GM12878 (cell line): ENCODE measurements at places on chromosomes 3 and 15. TPM values are rescaled to one million over a fixed set of nuclear protein-coding genes. Genes with fewer than 3 reads are reported as not detected.

Gene KIAA1143
- 26.6 and 29.7 TPM in 2 replicates for total RNA-seq

Gene ZNF662
- 0.05 TPM in 1 of 2 replicates, not detected in the other for total RNA-seq

Gene SLC2A2
- total RNA-seq = 0.10 and 0.19 TPM in 2 replicates

Gene EIF4E3
- 0.24 and 0.38 TPM in 2 replicates for total RNA-seq

Gene CNTN3
- total RNA-seq = not detected in 2 replicates

Gene PSMD2
- total RNA-seq = 225 and 235 TPM in 2 replicates

Gene SCAANT1
- total RNA-seq = 1.5 and 1.7 TPM in 2 replicates

Gene MAP6D1
- total RNA-seq = 1.5 and 2.1 TPM in 2 replicates

Gene DZIP1L
- not detected in 2 replicates for total RNA-seq

DNA sequence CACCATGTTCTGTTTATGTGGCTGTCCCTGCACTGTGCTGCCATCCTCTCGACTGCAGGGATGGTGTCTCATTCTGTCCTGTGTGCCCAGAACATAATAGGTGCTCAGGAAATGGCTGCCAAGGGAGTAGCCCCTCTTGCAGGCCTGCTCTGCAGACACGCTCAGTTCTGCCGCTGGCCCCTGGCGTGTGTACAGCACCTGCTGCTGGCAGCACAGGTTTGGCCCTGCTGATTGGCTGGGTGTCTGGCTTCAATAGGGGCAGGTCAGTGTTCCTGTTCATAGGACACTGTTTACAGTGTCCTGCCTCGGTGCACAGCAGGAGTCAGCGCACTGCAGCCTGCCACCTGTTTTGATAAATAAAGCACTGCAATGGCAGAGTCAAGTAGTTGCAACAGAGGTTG, 146.9 kb downstream of the DNAJB8 start:
- H3K27me3 ChIP-seq = no peaks in the 10 kb centered on the region
- no peaks in the 10 kb centered on the region for H3K4me1 ChIP-seq
- H3K4me3 ChIP-seq = no peak overlapping the region
- no peak overlapping the region for H3K27ac ChIP-seq

DNA sequence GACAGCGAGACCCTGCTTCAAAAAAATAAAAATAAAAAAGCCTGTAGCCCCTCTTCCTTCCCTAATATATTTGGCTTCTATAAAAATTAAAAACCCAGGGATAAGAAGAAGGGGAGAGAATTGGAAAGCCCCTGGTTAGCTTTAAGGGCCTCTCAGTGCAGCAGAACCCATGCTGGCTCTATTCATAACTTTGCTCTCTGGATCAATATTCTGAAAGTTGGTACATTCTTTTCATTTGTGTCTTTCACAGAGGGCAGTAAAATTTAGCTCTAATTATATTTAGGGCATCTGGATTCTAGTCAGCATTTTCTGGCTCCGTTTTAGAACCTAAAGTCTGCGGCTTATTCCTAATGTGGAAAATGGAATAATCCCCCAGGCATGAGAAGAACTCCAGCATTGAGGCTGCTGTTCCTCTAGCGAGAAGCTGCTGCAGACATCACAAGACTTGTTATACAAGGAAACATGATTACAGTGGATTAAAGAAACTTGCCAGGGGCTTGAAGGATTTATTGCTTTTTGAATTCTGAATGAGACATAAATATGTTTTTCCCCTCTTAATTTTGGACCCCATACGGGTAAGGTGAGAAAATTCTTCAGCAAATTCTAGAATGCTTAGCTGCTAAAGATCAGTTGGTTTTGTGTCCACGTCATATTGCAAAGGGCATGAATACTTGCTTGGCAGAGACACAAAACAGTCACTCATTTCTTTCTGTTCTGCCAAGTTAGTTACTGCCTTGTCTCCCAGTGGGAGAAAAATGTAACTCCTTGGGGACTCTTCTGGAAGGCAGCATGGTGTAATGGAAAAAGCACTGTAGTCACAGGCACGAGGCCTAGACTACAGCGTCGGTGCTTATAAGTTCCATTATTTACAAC, 177.7 kb downstream of the VGLL4 start:
- H3K36me3 ChIP-seq = no peaks in the 10 kb centered on the region; the same call in 1 of the 2 replicates
- no peaks in the 10 kb centered on the region for H3K4me1 ChIP-seq
- no peak overlapping the region for H3K4me3 ChIP-seq
- no peak overlapping the region for H3K27ac ChIP-seq
- no peak for DNase-seq

DNA sequence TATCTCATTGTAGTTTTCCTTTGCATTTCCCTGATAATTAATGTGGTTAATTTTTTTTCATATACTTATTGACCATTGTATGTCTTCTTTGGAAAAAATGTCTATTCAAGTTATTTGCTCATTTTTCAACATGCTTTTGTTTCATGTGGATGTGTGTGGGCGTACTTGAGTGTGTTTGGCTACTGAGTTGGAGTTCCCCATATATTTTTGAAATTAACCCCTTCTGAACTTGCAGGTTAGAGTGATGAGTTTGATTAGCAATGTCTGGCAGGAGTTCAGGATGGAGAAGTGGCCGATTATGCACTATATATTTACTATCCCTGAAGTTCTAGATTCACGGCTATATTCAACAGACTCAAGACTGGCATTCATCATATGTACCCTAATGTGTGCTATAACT, 250.4 kb upstream of the TTC14 start:
- no peak overlapping the region for H3K4me3 ChIP-seq
- H3K27me3 ChIP-seq = no peaks in the 10 kb centered on the region
- no peak overlapping the region for H3K27ac ChIP-seq
- DNase-seq = no peak

DNA sequence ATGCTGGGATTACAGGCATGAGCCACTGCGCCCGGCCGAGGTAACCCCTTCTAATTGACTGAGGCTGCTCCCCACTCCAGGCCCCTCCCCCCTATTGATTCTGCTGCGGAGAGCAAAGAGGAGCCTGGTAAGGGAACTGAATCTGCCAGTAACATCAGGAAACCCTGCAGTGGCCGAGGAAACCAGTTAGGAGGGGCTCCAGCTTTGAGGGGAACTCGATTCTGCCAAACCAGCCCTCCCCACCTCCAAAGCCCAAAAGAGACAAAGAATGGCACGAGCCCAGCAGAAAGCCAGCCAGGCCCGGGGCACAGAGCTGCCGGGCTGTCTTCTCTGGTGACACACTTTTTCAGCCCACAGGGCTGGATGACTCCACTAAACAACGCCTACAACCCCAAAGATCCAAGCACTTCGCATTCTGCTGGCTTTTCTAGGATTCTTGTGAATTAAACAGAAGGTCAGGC, 15.0 kb upstream of the ACAD9 start:
- H3K36me3 ChIP-seq = no peaks in the 10 kb centered on the region
- H3K27ac ChIP-seq = no peak overlapping the region
- H3K4me3 ChIP-seq = no peak overlapping the region
- no peak for DNase-seq
- H3K4me1 ChIP-seq = no peaks in the 10 kb centered on the region

DNA sequence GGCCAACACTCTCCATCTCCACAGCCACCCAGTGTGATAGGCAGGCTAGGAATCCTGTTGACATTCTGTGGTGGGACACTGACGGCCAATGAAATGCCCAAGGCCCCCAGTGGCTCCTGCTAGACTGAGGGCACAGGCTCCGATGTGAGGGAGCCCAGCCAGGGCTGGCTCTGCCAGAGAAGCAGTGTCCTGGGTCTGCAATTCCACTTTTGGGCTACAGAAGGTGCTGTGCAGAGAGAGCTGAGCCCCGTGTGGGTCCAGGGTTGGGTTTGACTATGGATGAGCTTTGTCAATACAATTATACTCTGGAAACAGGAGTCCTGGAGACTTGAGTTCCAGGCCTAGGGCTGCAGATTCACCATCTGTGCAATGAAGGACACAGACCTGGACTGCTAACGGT, 55.7 kb upstream of the TMEM115 start:
- no peak overlapping the region for H3K27ac ChIP-seq
- no peaks in the 10 kb centered on the region; the same call in 1 of the 2 replicates for H3K27me3 ChIP-seq
- DNase-seq = no peak
- no peaks in the 10 kb centered on the region for H3K4me1 ChIP-seq

DNA sequence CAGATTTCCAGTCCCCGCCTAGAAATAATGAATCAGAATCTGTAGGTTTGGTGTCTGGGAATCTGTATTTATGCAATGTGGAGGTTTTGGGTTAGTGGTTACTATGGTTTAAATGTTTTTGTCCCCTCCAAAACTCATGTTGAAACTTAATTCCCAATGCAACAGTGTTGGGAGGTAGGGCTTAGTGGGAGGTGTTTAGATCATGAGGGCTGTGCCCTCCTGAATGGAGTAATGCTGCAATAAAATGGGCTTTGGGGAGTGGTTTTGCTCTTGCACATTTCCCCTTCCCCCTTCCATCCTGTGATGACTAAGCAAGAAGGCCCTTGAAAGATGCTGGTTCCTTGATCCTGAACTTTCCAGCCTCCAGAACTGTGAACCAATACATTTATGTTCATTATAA, 9.2 kb upstream of the RFC4 start:
- H3K27me3 ChIP-seq = peaks cover 1% of the 10 kb centered on the region
- no peak for DNase-seq
- no peak overlapping the region for H3K4me3 ChIP-seq
- no peak overlapping the region for H3K27ac ChIP-seq

DNA sequence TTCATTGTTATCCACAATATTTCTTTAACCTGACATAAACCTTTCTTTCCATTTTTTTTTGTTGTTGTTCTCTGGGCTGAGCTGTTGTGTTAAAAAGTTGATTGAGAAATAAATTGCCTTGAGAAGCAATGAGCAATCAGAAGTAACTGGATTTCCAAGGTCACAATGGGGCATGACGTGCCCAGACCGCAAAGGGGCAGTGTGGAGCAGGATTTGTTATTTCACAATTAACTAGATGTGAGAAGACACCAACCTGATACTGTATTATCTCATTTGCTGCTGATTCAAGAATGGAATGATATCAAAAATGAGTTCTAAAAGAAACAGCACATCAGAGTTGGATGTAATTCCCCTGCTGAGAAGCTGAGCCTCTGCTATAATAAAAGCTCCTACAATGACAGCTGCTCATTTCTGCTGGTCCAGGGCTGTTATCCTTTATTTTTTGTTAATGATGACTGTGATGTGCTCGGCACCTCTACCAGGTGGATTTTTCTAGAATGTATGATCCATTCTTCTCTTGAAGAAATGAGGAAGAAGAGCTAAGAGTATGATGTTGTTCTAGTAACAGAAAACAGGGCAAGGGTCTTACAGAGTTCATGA, 28.1 kb downstream of the CPNE4 start:
- no peaks in the 10 kb centered on the region for H3K27me3 ChIP-seq
- no peak overlapping the region for H3K27ac ChIP-seq
- H3K4me1 ChIP-seq = no peaks in the 10 kb centered on the region
- DNase-seq = no peak

DNA sequence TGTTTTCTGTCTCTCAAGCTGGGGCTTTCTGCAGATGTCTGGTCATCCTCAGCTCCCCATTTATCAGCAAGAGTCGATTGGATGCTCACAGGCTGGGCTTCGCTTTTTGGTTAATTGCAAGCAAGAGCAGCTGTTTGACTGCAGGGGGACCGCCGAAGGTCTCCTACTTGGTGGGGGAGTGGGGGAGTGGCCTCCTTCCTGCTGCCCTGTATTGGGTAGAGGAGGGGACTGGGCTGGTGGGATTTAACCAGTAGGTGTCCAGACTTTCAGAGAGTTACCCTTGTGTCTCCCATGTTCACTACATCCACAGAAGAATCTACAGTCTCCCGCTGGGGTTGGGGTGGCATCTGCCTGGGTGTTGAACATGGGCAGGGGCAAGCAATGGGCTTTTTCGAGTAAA, 78.7 kb downstream of the PLXNA1 start:
- no peak overlapping the region for H3K4me3 ChIP-seq
- H3K27ac ChIP-seq = no peak overlapping the region
- no peaks in the 10 kb centered on the region for H3K36me3 ChIP-seq
- DNase-seq = no peak

- no peak for DNase-seq
- no peaks in the 10 kb centered on the region for H3K36me3 ChIP-seq
- H3K27me3 ChIP-seq = no peaks in the 10 kb centered on the region
- H3K4me3 ChIP-seq = no peak overlapping the region
- 0 out of 2 replicates have a peak overlapping the region, but pooled peaks have one; percentile 42 for H3K27ac ChIP-seq
These were observed 160.8 kb upstream of the TLE3 start for GRCh38 chr15:70258369-70259027.

- DNase-seq = no peak
- H3K4me3 ChIP-seq = no peak overlapping the region
- H3K27ac ChIP-seq = no peak overlapping the region
- H3K36me3 ChIP-seq = no peaks in the 10 kb centered on the region
- no peaks in the 10 kb centered on the region for H3K27me3 ChIP-seq
These were observed 251.9 kb upstream of the TGFBR2 start for GRCh38 chr3:30354513-30354912.

GRCh38 chr3:256501-256900, 59.9 kb downstream of the CHL1 start:
- H3K36me3 ChIP-seq = no peaks in the 10 kb centered on the region
- H3K27me3 ChIP-seq = no peaks in the 10 kb centered on the region
- H3K4me3 ChIP-seq = no peak overlapping the region
- H3K4me1 ChIP-seq = no peaks in the 10 kb centered on the region
- DNase-seq = no peak

- no peak for DNase-seq
- H3K36me3 ChIP-seq = no peaks in the 10 kb centered on the region
- H3K4me1 ChIP-seq = peaks cover 12% of the 10 kb centered on the region
- H3K27ac ChIP-seq = no peak overlapping the region
- no peak overlapping the region for H3K4me3 ChIP-seq
- H3K27me3 ChIP-seq = no peaks in the 10 kb centered on the region
These were observed 109.6 kb upstream of the ARHGEF3 start for GRCh38 chr3:56911363-56911762.

GRCh38 chr3:45064512-45065372, 38.6 kb downstream of the CLEC3B start:
- H3K27ac ChIP-seq = no peak overlapping the region
- no peak for DNase-seq
- H3K4me1 ChIP-seq = no peaks in the 10 kb centered on the region

DNA sequence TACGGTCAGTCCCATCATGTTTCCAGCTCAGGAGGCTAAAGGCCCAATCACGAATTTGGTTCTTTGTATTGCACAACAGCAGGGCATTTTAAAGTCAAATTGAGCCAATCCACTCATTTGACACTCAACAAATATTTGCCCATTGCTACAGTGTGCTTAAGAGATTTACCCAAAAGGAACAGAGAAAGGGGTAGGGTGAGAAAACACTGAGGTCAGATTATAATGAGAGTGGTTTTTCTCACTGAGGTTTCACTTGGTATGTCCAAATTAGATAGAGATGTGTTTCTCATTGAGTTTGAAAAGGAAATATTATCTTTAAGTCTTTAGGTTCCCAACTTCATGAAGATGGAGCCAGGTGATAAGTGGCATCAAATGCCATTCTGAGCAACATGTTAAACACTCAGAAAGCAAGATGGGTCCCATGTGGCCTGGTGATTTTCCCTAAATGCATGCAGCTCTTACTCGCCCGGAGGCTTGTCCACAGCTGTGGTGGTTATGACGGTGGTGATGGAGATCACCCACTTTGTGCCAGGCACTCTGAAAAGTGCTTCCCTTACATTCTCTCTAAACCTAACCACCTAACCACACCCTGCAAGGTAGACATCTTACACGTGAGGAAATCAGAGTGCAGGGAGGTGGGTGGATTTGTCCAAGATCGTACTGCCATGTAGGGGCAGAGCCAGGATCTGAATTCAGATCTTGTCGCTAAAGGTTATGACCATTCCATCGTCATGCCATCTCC, 31.2 kb upstream of the USP3 start:
- DNase-seq = peak; percentile 94
- no peaks in the 10 kb centered on the region for H3K27me3 ChIP-seq
- peak overlapping the region; percentile 100 for H3K27ac ChIP-seq
- peaks cover 60% of the 10 kb centered on the region for H3K4me1 ChIP-seq
- peak overlapping the region; percentile 59; the same call in 1 of the 2 replicates for H3K4me3 ChIP-seq
- no peaks in the 10 kb centered on the region for H3K36me3 ChIP-seq
